ENCODE measurements at places on chromosomes 12 and 14.

GRCh38 chr14:85252011-85252410, 277.9 kb upstream of the FLRT2 start:
- no peak for DNase-seq

DNA sequence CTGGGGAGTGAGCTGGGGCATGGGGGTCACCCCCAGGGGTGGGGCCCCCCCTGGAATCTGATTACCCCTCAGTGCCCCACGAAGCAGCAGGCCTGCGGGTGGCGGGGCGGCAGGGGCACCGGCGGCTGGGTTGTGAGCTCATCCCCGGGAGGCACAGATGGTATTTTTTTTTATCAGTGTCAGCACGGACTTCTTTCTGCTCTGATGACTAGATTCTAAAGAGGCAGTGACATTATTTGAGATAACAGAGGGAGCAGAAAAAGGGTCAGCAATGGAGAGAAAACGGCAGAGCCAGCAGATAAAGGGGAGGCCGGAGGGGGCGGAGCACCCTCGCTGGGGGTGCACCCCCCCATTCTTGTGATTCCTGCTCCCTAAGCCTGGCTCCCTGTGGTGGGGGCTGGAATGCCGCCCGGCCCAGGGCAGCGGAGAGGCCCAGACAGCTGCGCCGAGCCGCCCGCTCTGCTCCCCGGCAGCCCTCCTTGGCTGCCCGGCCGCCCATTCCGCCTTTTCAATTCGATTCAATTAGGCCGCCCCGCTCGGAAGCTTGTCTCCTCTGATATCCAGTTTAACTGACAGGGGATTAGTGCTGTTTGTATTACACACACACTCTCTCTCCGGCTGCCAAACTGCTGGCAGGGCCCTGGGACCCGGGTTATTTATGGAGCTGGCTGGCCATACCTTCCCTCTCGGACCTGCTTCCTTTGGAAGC, 32.9 kb downstream of the MVK start:
- DNase-seq: no peak

GRCh38 chr14:58669556-58670200, 31.9 kb downstream of the DACT1 start:
- no peak for DNase-seq

GRCh38 chr12:112488257-112488876, 69.6 kb downstream of the PTPN11 start:
- no peak for DNase-seq

GRCh38 chr14:106844608-106845285, 1318.4 kb downstream of the TMEM121 start:
- DNase-seq: peak; percentile 79

DNA sequence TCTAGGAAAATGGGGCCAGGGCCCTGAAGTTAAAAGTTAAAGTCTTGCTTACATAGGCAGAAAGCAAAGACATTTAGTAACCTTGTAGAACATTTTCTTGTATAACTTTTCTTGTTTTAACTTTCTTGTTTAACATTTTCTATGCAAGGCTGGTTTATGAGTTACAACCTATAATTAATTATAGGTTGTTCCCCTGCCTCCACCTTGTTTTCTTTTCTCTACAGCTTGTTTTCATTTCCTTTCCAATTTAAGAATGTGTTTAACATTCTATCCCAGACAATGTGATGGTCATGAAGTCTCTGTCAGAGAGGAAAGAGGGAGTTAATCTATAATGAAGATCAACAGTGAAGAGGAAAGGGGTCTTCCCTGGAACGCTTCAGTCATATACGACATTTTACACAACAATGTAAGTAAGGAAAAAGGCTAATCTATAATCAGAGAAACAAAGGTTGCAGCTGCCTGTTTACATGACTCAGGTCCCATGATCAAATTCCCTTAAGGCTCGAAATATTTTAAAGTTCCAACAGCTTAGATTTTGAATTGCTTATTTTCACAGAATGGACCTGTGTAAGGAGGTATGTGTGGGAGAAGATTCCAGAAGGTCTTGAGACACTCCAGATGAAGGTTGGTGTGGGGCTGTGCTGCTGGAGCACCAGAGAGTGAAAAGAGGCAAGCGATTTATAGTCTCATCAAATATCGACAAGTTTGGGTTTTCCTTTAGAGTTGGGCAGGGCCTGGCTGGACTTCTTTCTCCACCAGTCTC, 34.2 kb upstream of the TCL1B start:
- DNase-seq: no peak

DNA sequence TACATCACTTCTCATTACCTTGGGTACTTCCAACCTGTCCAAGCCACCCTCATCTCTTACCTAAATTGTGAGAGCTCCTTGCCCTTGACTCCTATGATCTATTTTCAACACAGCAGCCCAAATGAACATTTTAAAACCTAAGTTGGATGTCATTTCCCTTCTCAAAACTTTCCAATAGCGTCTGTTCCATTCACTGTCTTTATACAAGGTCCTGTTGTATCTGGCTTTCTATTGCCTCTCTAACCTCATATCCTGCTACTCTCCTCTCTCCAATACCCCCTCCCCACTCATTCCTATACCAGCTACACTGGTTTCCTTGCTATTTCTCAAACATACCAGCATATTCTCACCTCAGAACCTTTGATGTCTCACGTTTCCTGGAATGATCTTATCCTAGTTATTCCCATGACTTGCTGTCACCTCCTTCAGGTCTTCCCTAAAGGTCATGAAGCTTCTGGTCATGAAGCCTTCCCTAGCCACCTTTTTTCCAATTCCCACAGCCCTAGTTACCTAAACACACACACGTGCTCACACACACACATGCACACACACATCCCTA, 4.1 kb upstream of the KANSL2 start:
- DNase-seq: no peak

DNA sequence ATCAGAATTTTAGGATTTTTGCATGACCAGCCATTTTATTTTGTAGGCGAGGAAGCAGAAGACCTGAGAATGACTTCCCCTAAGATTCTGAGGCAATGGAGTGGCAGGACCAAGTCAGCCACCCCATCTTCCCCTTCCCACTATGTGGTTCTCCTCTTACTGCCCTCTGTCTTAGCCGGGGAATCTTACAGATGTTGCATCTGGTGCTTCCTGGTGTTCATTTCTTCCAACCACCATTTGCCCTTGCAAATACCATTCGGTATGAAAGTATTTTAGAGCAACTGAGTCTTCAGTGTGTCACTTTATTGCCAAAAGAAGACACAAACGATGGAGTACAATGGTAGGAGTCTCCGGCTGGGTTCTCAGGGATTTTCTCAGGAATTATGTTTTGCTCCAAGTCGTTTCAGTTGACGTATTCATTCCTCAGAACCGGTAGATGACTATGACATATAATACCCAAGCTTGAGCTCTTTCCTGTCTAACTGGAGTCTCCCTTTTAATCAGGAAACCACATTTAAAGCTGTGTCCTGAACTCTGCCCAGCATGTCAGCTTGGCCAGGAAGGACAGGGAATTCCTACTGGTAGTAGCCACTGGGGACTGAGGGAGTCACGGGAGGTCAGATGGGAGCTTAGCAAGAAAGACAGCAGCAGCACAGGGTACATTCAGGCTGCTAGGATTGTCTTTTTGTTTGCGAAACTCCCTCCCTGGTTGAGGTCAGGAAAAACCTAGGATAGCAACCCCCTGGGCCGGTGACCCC, 87.0 kb downstream of the SAMD4A start:
- DNase-seq: no peak

DNA sequence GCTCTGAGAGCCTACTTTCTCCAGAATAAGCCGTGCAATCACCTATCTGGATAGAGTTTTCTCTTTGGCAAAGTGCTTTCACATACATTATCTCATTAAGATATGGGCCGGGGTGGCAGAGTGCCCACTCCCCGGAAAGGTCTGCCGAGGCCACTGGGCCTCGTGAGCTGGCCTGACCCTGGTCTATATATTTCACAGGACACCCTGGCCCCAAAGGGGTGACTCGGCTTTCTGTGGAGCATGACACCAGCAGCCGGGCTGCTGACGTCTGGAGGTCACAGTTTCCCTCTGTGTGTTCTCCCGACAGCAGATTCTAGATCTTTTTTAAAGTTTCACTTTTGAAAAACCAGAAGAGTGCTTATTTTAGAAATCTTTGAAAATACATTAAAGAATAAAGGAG, 27.9 kb upstream of the ATP2A2 start:
- DNase-seq: no peak

- DNase-seq: no peak
These were observed 208.3 kb downstream of the EXOC5 start for GRCh38 chr14:57060276-57060955.

- DNase-seq: peak; percentile 46
These were observed 73.8 kb downstream of the SUSD6 start for GRCh38 chr14:69685218-69685616.

- DNase-seq: no peak
These were observed 62.8 kb upstream of the DIO3 start for GRCh38 chr14:101498526-101498860.

- peak; percentile 39 for DNase-seq
These were observed 15.5 kb upstream of the MLXIP start for GRCh38 chr12:122062832-122063693.

DNA sequence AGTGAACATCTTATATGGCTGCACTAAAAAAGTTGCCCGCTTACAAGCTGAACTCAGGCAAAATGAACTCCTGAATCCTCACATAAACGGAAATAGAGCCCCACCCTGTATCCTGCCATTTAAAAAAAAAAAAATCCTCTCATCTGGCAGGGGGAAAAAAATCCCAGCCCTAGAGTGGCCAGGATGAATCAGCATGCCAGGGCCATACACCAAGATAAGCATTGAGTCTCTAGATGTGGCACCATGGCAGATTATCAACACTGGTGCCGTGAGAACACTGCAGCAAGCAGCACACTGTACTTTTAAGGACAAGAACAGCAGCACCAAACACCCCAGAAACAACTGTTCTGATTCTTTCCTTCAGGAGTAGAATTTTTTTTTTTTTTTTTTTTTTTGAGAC, 65.5 kb downstream of the RASSF3 start:
- no peak for DNase-seq

DNA sequence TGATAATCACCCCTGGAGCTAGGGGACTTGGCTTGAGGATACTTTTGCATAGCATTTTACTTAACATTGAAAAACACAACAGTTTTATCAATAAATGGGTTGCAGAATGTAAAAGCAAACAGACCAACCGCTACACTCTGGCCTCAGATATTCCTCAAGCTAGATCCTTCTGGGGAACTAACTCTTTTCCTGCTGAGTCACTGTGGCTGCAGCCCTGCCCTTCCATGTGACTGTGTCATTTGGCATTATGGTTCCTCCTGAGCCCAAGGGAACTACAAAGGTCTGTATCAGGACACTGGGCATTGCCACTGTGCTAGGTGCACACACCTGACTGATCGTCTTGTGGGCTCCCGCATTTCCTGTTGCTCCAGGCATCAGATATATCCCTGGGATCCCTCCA, 56.6 kb downstream of the TTC9 start:
- DNase-seq: peak; percentile 40

DNA sequence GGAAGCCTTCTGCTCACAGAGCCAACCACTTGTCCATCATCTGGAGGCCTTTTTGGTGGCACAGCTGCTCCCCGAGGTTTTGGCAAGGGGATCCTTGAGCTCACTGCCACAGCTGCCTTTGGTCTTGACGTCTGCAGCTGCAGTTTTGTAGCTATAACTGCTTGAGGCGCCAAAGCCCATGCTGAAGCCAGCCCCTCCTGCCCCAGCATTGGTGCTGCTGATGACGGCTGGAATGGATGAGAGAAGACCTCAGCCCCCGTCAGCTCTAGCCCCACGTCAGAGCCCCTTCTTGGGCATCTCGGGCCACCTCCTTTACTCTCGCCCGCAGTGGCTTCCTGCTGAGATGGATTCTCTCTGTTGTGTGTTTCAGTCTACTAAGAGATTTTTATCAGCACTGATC, 12.3 kb upstream of the KRT74 start:
- DNase-seq: peak; percentile 77

DNA sequence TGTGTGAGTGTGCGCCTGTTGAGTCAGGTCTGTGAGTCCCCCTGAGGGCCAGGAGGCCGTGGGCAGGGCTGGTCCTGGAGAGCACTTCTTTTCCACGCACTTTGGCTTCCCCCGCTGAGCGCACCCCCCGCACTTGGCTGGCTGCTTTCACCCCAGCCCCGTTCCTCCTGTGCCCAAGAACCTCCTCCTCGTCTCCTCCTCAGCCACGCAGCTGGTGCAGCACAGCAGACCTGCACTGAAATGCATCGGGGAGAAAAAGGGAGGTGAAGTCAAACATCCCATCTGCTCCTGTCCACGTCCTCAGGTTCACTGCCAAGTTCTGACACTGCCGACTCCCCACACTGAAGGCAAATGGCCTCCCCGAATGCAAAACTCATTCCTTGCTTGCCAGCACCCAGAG, 362.7 kb upstream of the SFSWAP start:
- no peak for DNase-seq

DNA sequence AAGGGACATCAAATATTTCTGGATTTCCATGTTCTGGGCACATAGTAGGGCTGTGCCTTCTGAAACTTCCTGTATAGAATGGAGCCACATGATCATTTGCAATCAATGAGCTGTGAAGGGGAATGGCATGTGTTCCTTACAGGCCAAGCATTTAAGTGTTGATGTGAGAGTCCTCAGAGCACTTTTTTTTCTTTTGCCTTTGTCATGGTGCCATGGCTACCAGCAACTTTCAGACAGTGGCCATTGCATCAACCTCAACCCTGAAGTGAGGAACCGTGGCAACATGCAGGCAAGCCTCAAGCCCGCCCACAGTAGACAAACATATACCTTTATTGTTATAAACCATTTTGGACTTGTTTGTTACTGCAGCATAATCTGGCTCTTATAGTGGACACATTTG, 948.1 kb downstream of the NRXN3 start:
- no peak for DNase-seq

- no peak for DNase-seq
These were observed 1.7 kb downstream of the RARG start for GRCh38 chr12:53230108-53230845.

DNA sequence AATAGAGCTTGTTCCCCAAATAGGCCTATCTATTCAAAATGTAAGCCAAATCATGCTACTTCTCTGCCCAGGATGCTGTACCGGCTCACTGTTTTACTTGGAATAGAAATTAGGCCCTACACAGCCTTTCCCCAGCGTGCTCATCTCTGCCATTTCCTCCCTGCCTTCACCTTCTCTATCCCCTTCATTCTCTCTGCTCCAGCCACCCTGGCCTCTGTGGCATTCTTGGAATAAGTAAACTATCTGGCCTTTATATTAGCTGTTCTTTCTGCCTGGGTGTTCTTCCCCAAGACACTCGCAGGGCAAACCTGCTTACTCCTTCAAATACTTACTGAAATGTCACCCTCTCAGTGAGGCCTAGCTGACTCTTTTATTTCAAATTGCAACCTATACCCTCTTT, 30.9 kb upstream of the DYRK2 start:
- no peak for DNase-seq

DNA sequence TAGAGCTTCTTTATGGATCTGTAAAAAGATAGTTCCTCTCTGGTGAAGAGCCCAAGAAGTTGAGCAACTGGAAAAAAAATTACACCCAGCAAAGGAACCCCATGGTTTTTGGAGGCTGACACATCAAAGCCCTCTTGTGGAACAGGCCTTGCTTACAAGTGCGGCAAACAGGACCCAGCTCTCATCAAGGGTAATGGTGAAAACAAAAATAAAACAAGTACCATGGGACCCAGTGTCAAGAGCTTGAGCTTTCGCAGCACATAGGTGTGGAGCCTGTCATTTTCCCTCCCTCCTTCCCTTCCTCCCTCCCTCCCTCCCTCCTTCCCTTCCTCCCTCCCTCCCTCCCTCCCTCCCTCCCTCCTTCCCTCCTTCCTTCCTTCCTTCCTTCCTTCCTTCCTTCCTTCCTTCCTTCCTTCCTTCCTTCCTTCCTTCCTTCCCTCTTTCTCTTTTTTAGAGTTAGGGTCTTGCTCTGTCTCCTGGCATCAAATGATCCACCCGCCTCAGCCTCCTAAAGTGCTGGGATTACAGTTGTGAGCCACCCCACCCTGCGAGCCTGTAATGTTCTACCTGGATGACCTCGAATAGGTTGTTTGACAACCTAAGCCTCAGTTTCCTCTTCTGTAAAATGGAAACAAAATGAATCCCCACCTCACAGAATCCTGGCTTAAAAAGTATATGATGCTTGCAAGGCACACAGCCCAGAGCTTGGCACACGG, 114.3 kb upstream of the RPH3A start:
- DNase-seq: no peak
